Caco-2 (cell line): ENCODE measurements at places on chromosomes 1 and 21. TPM values are rescaled to one million over a fixed set of nuclear protein-coding genes. Genes with fewer than 3 reads are reported as not detected.

Gene GPR37L1
- total RNA-seq: 0.07 TPM in 2 replicates

Gene SLC1A7
- total RNA-seq: not detected in 2 replicates

GRCh38 chr1:33517596-33518250 is 45.3 kb downstream of the ZSCAN20 start:
- no peak for DNase-seq

DNA sequence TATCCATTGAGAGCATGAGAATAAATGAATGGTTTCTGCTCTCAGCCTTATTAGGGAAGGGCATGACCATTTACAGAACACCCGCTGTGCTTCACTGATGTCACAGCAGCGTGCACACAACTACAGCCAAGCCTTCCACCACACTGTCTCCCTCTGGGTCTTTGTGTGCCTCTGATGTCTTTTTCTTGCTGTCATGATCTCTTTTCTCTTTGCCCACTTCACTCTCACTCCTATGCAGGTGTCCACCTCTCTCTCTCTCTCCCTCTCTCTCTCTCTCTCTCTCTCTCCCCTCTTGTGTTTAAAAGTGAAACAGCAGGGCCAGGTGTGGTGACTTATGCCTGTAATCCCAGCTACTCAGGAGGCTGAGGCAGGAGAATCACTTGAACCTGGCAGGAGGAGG is 232.5 kb upstream of the JUN start:
- DNase-seq: no peak

DNA sequence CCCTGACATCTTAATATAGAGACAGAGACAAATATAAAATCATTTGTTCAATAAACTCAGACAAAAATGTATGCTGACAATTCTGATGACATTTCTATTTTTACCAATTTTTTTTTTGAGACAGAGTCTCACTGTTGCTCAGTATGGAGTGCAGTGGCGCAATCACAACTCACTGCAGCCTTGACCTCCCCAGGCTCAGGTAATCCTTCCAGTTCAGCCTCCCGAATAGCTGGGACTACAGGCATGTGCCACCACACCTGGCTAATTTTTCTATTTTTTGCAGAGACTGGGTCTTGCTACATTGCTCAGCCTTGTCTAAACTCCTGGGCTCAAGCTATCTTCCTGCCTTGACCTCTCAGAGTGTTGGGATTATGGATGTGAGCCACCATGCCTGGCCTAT is 13.6 kb upstream of the SIKE1 start:
- no peak for DNase-seq

DNA sequence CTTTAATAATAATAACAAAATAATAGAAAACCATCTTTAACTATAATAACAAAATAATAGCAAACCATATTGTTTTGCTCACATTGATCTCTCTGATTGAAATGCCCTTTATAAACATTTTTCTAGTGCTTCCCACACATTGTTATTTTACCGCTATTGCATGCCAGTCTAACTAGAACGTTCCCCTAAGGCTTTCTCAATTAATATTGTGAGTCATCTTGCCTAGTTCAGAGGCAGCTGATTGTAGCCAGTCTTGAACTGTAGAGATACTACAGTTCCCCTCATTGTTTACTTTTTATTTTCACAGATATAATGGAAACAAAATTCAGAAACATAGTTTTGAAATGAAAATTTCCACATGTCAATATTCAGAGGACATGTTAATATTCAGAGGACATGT is 192.3 kb upstream of the ADGRL4 start:
- no peak for DNase-seq

- DNase-seq: no peak
Measured at GRCh38 chr1:91123773-91124172, 101.9 kb upstream of the ZNF644 start.

DNA sequence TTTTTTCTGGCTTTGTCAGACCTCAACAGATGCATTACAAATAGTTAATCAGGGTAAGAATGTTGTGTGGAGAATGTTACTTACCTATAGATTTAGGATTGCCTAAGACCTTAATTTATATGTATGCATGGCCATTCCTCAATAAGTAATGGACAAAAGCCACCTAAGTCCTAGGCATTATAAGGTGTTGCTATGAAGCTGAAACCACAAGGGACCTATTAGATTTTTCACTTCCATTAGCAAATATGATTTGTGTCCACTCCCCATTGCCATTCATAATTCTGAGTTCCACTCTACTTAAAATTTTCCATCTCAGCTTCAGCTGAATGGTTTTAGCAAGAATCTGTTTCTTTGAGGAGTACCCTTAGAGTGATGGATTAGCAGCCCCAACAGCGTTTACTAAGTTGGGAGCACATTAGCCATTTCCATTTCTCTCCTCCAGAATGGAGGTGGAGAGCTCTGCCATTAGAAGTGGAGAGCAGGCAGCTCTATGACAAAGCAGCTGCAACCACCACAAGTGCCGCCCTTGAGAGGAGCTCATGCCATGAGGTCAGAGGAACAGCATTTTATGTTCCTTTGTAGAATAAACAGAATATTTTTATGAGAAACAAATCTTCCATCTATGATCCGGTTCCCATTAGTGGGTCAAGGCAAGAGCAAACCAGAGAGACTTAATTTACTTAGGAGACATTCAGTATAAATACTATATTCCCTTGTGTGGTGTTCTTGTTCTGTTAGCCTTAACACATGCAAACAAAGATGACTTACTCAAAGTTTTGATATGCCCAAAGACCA is 28.9 kb upstream of the C1orf87 start:
- no peak for DNase-seq

DNA sequence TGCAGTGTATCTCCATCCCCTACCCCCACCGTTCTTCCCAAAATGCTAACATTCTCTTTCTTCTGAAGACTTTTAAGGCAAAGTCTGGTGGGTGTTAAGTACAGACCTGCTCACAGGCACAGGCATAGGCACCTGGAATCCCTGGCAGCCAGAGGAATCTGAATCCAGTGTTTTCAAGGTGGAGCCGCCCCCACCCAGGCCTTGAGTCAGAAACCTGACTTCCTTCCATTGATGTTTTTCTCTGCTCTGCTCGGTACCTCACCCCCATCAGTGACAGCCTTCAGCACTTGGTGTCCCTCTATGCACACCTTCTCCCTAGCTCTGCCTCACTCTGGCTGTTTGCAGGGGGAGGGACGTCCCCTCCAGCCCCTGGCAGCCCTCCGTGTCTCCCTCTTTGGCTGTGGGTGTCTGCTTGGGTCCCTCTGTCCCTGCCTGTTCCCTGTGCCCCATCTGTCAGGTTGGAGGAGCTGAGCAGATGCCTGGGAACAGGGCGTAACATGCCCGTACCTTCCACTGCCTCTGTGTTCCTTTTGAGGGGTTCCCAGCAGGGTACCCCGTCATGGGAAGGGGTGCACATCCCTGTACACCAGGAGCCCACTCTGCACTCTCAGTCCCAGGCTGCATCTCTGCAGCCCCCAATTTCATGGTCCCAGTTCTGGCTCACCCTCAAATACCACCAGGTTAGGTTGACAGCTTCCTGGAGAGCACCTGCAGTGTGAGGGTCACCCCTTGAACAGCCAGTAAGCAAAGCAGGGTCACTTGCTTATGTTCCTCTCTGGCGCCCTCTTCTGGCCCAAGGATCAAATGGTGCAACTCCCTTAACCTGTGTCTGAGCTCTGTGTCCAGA is 6.7 kb downstream of the NCDN start:
- DNase-seq: peak; percentile 71

- DNase-seq: no peak
Measured at GRCh38 chr1:14165371-14165801, 433.1 kb upstream of the KAZN start.
